Cardiac muscle cell (in vitro differentiated cells and primary cell): ENCODE measurements at places on chromosomes 6 and 20. TPM values are rescaled to one million over a fixed set of nuclear protein-coding genes. Genes with fewer than 3 reads are reported as not detected.

Gene BPIFB3
- not detected in 2 replicates for polyA plus RNA-seq

Gene TREML1
- not detected in 2 replicates for polyA plus RNA-seq

Gene SDCBP2
- 6.2 and 8.9 TPM in 2 replicates for polyA plus RNA-seq

Gene RAET1L
- not detected in 2 replicates for polyA plus RNA-seq

Gene CSTF1
- 34.9 and 46.8 TPM in 2 replicates for polyA plus RNA-seq

Gene NRSN1
- not detected in 2 replicates for polyA plus RNA-seq

Gene FOXQ1
- polyA plus RNA-seq: not detected in 2 replicates

Gene OR2B6
- not detected in 2 replicates for polyA plus RNA-seq

Gene CDH26
- polyA plus RNA-seq: 0.38 and 0.96 TPM in 2 replicates

Gene TMEM200A
- polyA plus RNA-seq: not detected in 2 replicates

Gene OPRL1
- 2.1 and 2.9 TPM in 2 replicates for polyA plus RNA-seq

Gene PRRT1
- polyA plus RNA-seq: 4.9 and 6.2 TPM in 2 replicates

Gene POPDC3
- 80.0 and 97.0 TPM in 2 replicates for polyA plus RNA-seq

Gene CFAP61
- 0.44 TPM in 1 of 2 replicates, not detected in the other for polyA plus RNA-seq

Gene EDN1
- polyA plus RNA-seq: 1.2 and 2.0 TPM in 2 replicates

Gene RAB44
- not detected in 2 replicates for polyA plus RNA-seq

Gene LTB
- polyA plus RNA-seq: 0.61 and 1.5 TPM in 2 replicates

Gene NKX2-4
- polyA plus RNA-seq: not detected in 2 replicates

Gene FAM217A
- polyA plus RNA-seq: 1.4 TPM in 1 of 2 replicates, not detected in the other

Gene ATG5
- polyA plus RNA-seq: 32.2 and 37.3 TPM in 2 replicates

Gene PGBD1
- 6.0 and 8.2 TPM in 2 replicates for polyA plus RNA-seq

Gene CPXM1
- 98.5 and 181 TPM in 2 replicates for polyA plus RNA-seq

Gene PSORS1C2
- not detected in 2 replicates for polyA plus RNA-seq

Gene PRIM2
- polyA plus RNA-seq: 5.6 and 6.2 TPM in 2 replicates

Gene UBR2
- 10.9 and 13.7 TPM in 2 replicates for polyA plus RNA-seq

Gene ULBP2
- polyA plus RNA-seq: not detected in 2 replicates

Gene HTR1E
- 0.46 and 0.76 TPM in 2 replicates for polyA plus RNA-seq

Gene RTEL1
- 14.8 and 15.8 TPM in 2 replicates for polyA plus RNA-seq

Gene TRIM31
- not detected in 2 replicates for polyA plus RNA-seq

Gene SLC26A8
- polyA plus RNA-seq: 0.37 TPM in 1 of 2 replicates, not detected in the other

Gene ZKSCAN3
- 7.2 and 7.8 TPM in 2 replicates for polyA plus RNA-seq

Gene PDE10A
- 0.82 and 1.5 TPM in 2 replicates for polyA plus RNA-seq

Gene C6orf141
- 0.67 and 0.98 TPM in 2 replicates for polyA plus RNA-seq

Gene SAMD5
- polyA plus RNA-seq: 0.07 and 0.42 TPM in 2 replicates

Gene CHRNA4
- not detected in 2 replicates for polyA plus RNA-seq

Gene NR2E1
- not detected in 2 replicates for polyA plus RNA-seq

Gene COMMD7
- 111 and 156 TPM in 2 replicates for polyA plus RNA-seq

Gene ZCCHC3
- 43.7 and 53.1 TPM in 2 replicates for polyA plus RNA-seq

Gene MDN1
- polyA plus RNA-seq: 8.6 and 13.6 TPM in 2 replicates

Gene POU3F2
- 0.12 and 0.32 TPM in 2 replicates for polyA plus RNA-seq
